A673 (cell line): ENCODE measurements at places on chromosomes 12 and 14.

DNA sequence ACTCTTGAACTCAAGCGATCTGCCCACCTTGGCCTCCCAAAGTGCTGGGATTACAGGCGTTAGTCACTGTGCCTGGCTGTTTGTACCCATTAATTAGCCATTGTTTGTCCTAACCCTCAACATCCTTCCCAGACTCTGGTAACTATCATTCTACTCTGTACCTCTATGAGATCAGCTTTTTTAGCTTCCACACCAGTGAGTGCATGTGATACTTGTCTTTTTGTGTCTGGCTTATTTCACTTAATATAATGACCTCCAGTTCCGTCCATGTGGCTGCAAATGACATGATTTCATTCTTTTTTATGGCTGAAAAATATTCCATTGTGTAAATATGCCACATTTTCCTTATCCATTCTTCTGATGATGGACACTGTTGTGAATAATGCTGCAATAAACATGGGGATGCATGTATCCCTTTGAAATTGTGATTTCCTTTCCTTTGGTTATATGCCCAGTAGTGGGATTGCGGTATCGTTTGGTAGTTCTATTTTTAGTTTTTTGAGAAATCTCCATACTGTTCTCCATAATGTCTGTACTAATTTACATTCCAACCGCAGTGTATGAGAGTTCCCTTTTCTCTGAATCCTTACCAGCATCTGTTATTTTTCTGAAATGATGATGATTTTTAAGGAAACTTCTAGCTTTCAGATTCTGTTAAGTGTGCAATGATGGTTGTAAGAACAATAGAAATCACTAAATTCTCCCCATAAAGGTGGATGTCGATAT lies 6.7 kb upstream of the PPP4R3A start:
- no peak for DNase-seq

- DNase-seq, result no peak
These were observed 27.8 kb downstream of the TBX3 start for GRCh38 chr12:114655934-114656749.

- DNase-seq, result peak; percentile 62
These were observed 883 bp upstream of the CDCA4 start for GRCh38 chr14:105021656-105022275.

DNA sequence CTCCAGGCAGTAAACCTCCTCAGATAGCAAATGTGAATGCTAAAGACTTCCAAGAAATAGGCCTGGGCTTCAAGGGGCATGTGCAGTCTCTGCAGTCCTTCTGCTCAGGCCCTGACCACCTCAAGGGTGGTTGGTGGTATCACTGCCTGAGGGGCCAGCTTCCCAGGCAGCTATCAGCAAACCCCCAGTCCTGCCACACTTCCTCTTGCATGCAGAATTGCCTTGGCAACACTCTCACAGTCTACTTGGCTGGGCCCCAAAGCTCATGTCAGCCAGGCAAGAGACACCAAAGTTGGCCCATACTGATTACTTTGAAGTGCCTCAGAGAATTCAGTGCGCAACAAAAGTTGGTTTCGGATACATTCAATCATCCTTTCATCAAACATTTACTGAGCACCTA lies 3.5 kb upstream of the ASB8 start:
- no peak for DNase-seq

DNA sequence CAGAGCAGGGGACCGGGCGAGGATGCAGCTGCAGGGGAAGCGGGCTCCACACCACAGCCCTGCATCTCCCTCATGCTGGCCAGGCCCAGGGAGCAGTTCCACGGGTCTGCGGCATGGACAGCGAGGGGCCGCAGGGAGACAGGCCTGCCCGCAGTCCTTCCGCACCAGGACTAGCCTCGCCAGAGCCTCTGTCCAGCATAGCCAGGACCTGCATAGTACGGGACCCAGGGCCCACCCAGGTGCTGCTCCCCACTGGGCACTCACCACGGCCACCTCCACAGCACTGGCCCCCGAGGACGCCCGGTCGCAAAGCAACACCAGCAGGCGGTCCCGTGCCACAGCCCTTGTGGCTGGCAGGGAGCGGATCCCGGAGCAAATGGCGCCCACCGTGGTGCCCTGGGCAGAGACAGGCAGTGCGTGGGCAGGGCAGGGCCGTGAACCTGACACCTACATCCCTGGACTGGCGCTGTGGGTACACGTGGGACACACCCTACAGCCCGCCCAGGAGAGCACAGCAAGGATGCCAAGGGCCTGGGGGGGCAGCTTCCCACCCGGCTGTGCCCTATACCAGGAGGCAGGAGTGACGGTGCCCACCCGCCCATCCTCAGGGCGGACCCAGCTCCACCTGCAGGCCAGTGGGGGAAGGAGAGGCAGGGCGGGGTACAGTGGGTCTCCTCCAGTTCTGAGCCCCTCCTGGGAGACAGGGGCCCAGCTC lies 23.8 kb downstream of the JAG2 start:
- no peak for DNase-seq

DNA sequence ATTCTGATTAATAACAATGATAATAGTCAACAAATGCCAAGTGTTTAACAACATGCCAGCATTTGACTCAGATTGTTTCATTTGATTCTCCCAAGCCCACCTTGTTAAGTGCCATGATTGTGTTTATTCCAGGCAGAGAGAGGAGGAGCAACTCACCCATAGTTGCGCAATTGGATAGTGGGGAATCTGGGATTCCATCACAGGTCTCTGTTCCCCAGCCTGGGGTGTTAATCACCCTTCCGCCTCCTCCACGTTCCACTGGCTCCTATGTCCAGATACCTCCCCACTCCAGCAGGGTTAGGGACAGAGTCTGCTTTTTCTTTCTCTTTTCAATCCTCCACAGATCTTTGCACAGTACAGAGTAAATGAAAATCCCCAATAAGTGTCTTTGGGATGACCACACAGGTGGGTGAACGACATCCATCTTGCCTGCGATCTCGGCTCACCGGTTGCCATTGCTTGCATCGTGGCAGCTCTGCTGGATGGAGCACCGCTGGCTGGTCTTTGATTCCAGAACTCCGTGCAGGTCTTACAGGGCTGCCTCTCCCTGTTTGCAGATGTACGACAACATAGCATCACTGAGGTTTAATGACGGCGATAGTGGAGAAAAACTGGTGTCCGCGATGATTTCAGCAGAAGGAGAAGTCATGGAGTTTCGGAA lies 78.8 kb downstream of the DNAH10 start:
- DNase-seq, result no peak

DNA sequence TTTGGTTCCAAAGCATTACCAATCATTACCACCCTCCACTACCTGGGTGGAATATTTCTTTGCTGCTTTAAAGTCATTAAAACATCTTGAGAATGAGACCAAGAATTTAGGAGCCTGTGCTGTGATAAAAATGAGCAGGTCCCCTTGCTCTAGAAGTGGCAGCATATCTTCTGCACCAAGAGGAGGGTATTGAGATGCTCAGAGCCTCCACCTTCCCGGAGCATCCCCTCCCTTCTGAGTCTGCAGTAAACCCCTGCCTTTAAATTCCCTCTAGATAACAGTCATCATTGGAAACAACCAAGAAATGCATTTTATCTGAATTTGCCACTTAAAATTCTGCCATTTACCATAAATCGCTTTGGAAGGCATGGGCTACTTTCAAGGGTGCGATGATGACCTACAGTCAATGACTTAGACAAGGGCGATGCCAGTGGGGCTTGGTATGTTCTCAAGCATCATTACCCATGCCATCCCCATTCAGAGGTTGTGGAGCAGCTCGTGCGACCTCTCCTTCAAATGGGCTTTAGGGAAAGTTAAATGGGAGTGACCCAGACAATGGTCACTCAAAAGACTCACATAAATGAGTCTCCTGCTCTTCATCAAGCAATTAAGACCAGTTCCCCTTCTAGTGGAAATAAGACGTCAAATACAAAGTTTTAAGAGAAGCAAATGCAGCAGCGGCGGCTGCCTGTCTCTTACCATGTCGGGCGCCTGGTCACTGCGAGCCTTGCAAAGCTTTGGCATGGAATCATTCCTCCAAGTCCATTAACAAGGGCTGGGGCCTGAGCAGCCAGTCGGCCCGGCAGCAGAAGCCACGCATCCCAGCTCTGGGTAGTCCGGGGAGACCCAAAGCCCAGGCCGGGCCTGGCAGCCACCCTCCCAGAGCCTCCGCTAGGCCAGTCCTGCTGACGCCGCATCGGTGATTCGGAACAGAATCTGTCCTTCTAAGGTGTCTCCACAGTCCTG lies 334.5 kb downstream of the TMEM121 start:
- no peak for DNase-seq

DNA sequence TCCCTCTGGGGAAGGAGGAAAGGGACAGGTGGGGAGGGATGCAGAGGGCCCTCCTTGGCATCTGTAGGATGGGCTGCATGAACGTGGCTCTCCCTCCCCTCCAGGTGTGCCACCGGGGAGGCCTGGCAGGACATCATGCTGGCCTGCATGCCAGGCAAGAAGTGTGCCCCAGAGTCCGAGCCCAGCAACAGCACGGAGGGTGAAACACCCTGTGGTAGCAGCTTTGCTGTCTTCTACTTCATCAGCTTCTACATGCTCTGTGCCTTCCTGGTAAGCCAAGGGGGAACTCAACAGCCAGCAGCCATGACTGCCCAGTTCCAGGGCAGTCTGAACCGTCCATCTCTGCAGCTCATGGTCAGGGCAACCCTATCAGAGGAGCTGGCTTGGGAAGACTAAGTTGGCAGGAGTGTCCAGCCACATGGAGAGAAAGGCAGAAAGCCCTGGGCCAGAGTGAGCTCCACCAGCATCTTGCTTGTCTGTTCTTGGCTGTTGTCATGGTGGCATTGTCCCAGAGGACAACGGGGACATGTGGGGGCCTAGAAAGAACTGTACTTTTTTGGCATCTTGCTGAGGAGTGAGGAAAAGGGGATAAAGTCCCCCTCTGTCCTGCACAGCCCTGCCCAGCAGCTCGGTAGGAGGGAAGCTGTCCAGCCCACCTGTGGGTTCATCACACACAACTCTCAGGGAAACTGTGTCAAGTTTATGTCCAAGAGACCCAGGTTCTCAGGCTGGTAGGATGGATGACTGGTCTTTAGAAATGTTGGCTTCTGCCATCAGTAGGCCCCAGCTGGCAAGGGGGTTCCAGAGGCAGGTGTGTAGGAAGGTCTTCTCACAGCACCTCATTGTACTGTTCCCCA lies 129.8 kb upstream of the FKBP4 start:
- DNase-seq, result no peak

- no peak for DNase-seq
These were observed 205.1 kb upstream of the GZMB start for GRCh38 chr14:24838945-24839616.

- DNase-seq, result peak; percentile 85
These were observed 1346.4 kb downstream of the TMEM121 start for GRCh38 chr14:106872611-106873446.

GRCh38 chr14:94113073-94113472 lies 2.5 kb downstream of the IFI27 start:
- DNase-seq, result no peak

GRCh38 chr12:108615918-108616317 lies 17.8 kb downstream of the SELPLG start:
- no peak for DNase-seq

DNA sequence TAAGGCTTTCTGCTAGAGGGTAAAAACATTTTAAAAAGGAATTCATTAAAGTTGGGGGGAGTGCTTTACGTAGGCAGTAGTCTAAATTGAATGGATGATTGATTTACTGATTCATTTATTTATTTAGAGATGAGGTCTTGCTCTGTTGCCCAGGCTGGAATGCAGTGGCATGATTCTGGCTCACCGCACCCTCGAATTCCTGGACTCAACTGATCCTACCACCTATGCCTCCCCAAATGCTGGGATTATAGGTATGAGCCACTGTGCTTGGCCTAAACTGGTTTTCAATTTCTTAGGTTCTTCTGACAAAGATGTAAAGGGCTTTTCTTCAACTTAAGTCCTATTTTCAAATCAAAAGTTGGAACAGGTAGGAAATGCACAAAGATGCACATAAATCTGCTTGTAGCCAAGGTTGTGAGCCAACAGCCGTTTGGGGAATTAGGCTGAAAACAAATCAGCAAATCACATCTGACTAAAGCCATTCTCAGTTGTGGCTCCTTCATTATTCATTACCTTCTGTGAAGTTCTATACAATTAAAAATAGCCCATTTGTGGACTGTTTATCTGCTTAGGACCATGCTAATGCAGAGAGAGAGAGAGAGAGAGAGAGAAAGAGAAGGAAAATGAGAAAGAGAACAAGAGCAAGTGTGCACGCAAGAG lies 218.0 kb downstream of the PPM1H start:
- DNase-seq, result no peak

DNA sequence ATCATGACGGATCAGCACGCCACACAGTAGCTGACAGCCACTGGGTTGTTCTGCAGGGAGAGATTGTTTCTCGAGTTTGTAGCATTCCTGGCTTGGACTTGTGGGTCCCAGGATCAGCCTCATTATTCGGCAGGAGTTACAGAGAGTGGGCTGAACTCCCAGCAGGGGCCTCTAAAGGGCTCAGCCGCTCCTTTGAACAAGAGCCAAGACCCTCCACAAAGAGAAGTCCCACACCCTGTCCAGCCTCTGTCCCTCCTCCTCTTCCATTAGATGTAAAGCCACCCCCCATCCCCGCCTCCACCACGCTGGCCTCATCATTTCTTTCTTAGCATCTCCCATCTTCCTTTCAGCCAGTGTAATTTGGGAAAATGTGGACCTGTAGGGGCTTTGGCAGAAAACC lies 96.7 kb upstream of the HSPB8 start:
- no peak for DNase-seq

DNA sequence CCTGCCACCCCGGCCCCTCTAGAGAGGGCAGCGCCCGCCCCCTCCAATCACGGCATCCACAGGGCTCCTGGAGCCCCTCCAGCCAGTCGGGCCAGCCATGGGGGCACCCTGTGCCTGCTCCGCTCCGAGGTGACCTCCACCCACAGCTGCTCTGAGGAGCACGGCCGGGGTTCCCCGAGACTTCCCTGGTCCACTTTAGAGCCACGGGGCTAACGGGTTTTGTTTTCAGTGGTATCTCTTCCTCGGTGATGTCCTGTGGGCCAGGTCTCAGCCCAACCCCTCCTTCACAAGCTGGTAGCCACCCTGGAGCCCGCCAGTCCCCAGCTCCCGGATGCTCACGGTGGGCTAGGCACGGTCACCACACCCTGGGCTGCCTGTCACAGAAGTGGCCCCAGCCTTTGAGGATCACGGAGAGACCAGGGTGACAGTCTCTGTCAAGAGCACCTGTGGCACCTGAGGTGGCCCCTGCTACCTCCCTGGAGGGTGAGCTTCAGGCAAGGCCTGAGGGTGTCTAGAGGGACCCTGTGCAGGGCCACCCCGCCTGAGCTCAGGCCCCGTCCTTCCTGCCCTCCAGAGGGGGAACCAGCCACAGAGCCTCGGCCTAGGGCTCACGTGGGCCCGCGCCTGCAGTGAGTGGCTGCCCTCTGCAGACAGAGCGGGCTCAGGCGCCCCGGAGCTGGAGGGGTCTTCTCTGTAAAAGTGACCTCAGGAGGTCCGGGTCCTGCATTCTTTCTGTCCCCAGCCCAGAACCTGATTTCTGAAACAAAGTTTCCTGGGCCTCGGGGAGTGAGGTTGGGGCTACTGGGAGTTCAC lies 146.0 kb upstream of the C14orf180 start:
- DNase-seq, result no peak
